ENCODE measurements at places on chromosomes 12 and 14.

GRCh38 chr12:5043589-5044419 is at the start of gene KCNA5:
Gene KCNA5, plus strand, starts transcription at chr12:5043879. Its CDS starts 269 bp downstream, at chr12:5044148.
- DNase-seq: no peak

- no peak for DNase-seq
Measured at GRCh38 chr14:89912667-89913211, 41.8 kb downstream of the EFCAB11 start.

GRCh38 chr12:66403746-66404145 is 101.5 kb downstream of the HELB start:
- DNase-seq: no peak

DNA sequence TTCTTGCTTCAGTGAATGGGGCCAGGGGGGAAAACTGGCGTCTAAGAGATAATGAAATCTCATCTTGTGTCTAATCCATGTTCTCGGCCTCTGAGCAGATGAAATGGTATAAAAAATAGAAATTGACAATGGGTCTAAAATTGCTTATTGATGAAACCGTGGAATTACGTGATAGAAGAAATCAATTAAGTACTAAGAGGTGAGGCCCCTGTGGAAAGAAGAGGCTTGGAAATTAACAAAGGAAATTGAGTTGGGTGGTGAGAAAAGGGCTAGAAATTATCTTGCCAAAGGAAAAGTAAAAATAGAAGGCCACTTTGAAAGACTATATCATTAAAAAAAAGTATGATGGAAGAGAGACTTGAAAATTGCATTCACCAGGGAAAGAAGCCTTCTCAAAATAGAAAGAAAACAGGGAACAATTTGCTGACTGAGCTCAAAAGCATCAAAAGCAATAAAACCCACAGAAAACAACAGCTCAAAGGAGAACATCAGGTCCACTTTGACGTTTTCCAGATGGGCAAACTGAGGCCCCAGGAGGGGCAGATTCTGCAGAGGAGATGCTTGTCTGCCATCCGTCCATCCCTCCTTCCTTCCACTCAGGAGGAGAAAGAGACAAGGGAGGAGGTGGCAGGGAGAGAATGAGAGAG is 226.1 kb upstream of the RTL1 start:
- DNase-seq: no peak

DNA sequence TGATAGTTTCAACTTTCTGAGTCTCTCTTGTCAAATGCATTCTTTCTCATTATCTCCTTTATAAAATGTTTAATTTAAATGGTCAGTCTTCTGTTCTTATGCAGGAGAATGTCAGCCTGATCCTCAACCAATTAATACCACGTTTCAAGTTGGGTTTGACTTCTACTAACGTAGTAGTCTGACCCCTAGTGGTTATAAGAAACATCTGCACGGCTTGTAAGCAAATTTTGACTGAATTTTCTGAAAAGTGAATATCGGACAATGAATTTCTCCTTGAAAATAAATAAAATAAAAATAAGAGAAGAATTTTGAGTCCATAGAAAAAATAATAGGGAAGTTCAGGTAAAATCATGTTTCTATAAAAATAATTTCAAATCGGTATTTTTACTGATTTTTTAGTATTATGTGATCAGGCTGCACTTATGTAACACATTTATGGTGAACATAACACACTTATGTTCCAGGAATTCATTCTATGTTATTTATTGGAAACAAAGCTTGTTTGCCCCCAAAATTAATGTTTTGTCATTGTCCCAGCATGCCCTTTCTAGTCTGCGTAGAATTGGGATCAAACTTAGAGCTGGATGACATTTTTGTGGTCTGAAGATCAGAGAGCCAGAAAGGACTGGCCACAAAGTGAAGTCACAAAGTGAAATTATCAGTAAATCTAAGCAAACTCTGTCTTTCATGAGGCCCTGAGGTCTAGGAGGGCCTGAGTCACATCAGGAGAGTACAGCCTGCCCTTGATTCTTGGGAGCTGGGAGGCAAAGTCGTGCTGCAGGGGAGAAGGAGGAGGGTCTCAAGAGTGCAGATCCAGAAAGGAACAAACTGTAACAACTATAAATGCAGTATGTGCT is 101.2 kb upstream of the STXBP6 start:
- DNase-seq: no peak

DNA sequence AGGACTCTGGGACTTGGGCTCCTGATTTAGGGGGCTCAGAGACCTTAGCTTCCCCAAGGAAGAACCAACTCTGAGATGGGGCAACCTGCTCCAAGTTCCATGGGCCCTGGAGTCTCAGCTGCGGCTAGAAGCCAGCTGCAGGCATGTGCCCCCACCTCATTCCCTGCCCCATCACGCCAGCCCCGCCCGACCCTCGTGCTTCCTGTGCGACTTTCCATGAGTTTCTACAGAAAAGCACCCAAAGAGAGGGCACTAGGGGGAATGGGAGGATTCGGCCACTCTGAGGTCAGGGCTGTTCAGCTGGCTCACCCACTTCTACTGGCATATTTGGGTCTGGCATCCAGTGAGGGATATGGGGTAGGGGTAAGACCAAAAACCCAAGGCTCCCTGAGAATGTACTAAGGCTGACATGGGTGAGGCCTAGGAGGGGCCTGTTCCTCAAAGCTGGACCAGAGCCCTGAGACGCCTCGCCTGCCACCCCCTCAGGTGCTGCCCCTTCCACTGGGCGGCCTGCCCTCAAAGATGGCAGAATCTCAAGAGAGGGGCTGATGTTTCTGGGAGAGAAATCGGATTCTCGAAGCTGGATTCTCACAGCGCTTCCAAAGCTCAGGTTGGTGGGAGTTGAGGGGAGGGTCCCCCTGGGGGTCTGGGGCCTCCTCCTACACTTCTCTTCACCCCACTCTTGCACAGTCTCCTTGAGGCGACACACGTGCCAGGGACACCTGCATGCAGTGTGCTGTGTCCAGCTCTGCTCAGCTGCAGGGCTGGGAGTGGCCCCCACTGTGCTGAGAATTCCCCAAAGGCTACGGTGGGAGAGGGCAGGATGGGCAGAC is 22.1 kb downstream of the FAIM2 start:
- DNase-seq: no peak

GRCh38 chr12:64835901-64836300 is 11.5 kb downstream of the TBC1D30 start:
- DNase-seq: no peak

- no peak for DNase-seq
Measured at GRCh38 chr14:61752626-61753025, 9.6 kb upstream of the SNAPC1 start.

- no peak for DNase-seq
Measured at GRCh38 chr12:12202747-12203146, 64.1 kb downstream of the LRP6 start.

- DNase-seq: no peak
Measured at GRCh38 chr14:75875958-75876357, 105.8 kb downstream of the TGFB3 start.

DNA sequence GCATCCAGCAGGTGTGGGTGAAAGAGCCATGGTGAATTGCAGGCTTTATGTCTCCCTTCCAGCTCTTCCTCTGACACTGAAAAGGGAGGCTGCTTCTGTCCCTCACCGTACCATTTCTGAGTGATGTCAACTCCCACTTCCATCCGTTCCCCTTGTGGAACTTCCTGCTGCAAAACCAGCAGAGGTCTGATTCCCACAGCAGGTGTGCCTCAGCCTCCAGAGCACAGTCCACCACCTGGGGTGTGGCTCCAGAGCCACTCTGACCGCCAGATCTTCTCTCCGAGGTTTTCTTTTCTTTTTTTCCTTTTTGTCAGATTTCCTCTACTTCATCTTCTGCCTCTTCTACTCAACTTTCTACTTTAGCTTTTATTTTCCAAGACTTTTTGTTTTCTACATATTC is 62.7 kb downstream of the CDC42BPB start:
- no peak for DNase-seq

GRCh38 chr14:72752034-72752412 is 141.9 kb downstream of the DPF3 start:
- DNase-seq: no peak

Data from activated CD4-positive, alpha-beta T cell treated with anti-CD3 and anti-CD28 coated beads, Interleukin-2, amount 50 U/mL, for 48 hours (primary cell).